ENCODE measurements at places on chromosomes 4 and X. TPM values are rescaled to one million over a fixed set of nuclear protein-coding genes. Genes with fewer than 3 reads are reported as not detected.

DNA sequence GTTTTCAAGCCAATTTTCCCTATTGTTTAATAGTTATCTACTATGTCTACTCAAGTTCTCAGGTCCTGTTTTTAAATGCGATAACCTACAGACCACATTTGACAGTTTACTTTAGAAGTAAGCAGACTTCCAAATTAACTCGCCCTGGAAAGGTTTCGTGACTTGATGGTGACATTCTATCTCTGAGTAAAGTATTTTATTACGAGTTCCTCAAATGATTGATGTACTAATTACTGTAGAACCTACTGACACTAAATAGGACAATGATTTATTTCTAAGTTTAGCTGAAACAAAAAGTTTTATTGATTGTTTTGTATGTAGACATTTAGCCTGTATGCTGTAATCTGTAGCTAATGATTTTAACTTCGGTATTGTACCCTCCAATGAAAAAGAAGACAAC, 1.9 kb upstream of the PPBP start:
- H3K4me3 ChIP-seq, result no peak overlapping the region
- no peaks in the 10 kb centered on the region for H3K4me1 ChIP-seq
- H3K27ac ChIP-seq, result no peak overlapping the region
- DNase-seq, result no peak
- no peaks in the 10 kb centered on the region for H3K36me3 ChIP-seq

GRCh38 chrX:132508834-132509233, 20.0 kb upstream of the MBNL3 start:
- H3K27me3 ChIP-seq, result no peaks in the 10 kb centered on the region
- no peaks in the 10 kb centered on the region for H3K36me3 ChIP-seq
- no peak overlapping the region for H3K4me3 ChIP-seq
- no peaks in the 10 kb centered on the region for H3K4me1 ChIP-seq

DNA sequence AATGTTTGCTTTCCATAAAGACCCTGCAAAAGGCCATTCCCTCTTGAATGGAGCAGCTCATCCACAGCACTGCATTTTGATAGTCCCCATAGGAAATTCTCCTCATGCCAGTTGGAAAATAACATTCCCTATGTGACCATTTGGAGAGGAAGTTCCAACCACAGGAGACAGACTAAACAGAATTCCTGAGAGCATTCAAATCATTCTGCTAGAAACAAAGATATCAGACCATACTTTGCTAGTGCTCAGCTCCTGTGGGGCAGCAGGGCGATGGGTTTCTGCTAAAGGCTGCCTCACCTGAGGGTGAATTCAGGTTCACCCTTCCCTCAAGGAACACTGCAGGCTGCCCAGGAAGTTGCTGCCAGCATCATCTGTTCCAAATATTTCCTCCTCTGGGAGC, 58.8 kb downstream of the LNX1 start:
- H3K4me3 ChIP-seq, result no peak overlapping the region
- H3K36me3 ChIP-seq, result no peaks in the 10 kb centered on the region
- H3K27me3 ChIP-seq, result no peaks in the 10 kb centered on the region
- no peak for DNase-seq

DNA sequence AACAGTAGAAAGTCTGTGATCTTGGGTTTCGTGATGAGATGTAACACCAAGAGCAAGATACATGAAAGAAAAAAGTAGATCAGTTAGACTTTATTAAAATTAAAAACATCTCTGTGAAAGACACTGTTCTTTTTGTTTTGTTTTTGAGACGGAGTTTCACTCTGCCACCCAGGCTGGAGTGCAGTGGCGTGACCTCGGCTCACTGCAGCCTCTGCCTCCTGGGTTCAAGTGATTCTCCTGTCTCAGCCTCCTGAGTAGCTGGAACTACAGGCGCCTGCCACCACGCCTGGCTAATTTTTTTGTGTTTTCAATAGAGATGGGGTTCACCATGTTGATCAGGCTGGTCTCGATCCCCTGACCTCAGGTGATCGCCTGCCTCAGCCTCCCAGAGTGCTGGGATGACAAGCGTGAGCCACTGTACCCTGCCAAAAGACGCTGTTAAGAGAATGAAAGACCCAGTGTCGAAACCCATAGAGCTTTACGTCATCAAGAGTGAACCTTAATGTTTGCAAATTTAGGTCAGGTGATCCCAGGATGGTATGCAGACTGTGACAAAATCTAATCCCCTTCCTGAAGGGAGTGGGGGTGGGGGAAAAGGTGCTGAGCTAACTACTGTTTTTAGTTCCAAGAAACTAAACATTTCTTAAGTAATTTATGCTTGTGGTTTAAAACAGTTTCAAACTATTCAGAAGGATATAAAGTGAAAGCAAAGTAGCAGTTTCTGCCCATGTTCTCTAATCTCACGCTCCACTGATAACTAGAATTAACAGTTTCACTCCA, 8.0 kb downstream of the OFD1 start:
- no peak overlapping the region for H3K4me3 ChIP-seq
- no peaks in the 10 kb centered on the region for H3K36me3 ChIP-seq
- no peaks in the 10 kb centered on the region for H3K27me3 ChIP-seq
- H3K4me1 ChIP-seq, result no peaks in the 10 kb centered on the region
- DNase-seq, result no peak

DNA sequence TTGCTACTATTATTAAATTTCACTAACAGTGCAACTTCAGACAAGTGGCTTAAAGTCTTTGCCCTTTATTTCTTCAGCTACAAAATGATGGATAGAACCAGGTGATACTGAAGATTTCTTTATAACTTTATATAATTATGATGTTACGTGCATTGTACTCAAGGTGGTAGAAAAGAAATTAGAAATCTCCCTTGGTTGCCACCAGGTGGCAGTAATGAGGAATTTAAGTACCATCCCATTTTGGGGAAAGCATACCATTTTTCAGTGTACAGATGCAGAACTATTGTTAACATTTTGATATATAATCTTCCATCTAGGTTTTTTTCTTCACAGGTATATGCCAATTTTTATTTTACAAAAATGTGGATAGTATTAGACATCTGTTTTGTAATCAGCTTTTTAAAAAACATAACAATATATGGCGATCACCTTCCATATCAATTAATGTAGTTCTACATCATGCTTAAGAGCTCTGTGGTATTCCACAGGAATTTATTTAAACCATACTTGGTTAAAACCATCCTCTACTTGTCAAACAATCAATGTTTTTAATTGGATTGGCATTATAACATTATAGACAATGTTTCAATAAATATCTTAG, 37.7 kb upstream of the RAB33B start:
- no peaks in the 10 kb centered on the region for H3K36me3 ChIP-seq
- no peak overlapping the region for H3K27ac ChIP-seq
- H3K4me3 ChIP-seq, result no peak overlapping the region

DNA sequence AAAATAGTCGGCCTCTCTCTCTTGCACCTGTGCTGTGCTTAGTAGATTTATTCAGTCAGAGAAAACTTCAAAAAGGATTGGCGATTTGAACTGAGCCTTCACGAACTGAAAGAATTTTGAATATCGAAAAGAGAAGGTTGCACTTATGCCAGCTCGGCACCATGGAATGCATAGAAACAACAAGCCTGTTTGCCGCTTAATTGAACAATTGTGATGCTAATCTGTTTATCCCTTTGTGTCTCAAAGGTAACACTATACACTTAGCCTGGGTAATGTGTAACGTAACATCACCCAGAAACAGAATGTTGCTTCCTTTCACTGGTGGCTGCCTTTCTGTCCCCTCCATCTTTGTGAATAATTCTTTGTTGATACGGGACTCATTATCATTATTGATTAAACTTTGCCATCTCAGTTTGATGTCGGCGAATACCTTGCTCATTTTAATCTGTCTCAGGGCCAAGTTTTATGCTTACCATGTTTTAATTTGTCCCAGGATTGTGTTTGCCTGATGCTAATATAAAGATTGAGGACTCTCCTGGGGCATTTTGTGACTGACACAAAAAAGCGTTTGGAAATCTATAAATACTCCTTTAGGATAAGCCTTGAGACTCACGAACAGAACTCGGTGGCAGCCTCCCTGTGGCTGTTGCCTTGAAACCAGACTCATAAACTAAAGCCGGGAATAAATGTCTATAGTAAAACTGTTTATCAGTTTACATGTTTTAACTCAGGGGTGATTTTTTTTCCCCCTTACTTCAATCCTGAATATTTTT, 400.5 kb downstream of the RAPGEF2 start:
- no peaks in the 10 kb centered on the region for H3K27me3 ChIP-seq
- H3K27ac ChIP-seq, result no peak overlapping the region
- no peak for DNase-seq
- no peaks in the 10 kb centered on the region for H3K36me3 ChIP-seq
- H3K4me3 ChIP-seq, result no peak overlapping the region
- no peaks in the 10 kb centered on the region for H3K4me1 ChIP-seq

DNA sequence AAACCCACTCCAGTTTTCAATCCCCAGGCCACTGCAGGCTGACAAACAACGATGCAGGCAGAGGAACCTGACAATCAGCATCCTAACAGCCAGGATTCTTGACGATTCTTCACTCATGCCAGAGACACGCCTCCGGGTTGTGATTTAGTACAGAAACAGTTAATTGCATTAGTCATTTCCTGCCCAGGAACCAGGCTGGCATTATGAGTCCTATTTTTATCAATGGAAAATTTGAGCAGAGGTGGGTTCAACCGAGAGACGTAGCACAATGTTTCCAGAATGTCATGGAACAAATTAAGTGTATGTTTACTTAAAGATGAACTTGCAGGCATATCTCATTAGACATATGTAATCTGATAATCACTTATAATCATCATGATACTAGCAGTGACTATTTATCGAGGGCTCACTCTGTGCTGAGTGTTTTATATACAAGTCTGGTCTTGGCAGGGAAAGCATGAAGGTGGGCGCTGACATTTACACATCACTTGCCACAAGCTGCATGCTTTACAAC, 159.7 kb downstream of the NSUN7 start:
- no peak for DNase-seq
- H3K36me3 ChIP-seq, result no peaks in the 10 kb centered on the region
- no peaks in the 10 kb centered on the region for H3K4me1 ChIP-seq
- H3K27ac ChIP-seq, result no peak overlapping the region
- no peak overlapping the region for H3K4me3 ChIP-seq
- H3K27me3 ChIP-seq, result no peaks in the 10 kb centered on the region

- H3K27me3 ChIP-seq, result no peaks in the 10 kb centered on the region
- no peaks in the 10 kb centered on the region for H3K4me1 ChIP-seq
- H3K27ac ChIP-seq, result no peak overlapping the region
Measured at GRCh38 chr4:31390849-31391248, 670.7 kb downstream of the PCDH7 start.

DNA sequence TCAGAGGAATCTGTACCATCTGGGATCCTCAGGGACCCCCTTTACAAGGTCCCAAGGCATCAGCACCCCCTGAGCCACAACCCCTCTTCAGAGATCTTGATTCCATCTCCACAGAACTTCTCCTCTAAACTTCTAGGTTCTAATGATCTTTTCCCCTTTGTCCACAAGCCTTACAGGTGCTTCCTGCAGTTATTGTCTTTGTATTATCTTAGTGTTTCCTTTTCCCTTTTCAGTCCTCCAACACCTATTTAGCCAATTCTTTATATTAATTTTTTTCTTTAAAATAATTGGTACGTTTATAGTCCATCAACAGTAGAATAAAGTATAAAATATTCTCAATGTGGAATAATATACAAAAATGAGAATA, 35.2 kb upstream of the FAM241A start:
- no peak overlapping the region for H3K4me3 ChIP-seq
- no peak for DNase-seq
- H3K27ac ChIP-seq, result no peak overlapping the region
- H3K27me3 ChIP-seq, result no peaks in the 10 kb centered on the region
- H3K36me3 ChIP-seq, result no peaks in the 10 kb centered on the region

DNA sequence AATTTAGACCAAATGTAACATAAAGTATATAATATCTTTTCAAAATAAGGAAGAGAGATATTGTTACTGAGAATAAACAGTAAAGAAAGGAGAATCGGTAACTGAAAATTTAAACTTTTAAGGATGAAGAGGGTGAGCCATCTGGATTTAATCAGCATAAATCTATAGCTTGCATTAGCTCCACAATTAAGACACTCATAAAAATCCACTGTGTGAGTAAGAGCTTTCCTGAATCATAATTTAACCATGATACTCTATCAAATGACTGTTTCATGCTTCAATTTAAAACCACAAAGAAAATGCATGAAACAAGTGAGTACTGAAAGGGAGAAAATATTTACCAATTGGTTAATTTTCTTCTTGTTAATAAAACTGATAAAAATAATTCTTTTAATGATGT, 951.5 kb upstream of the SLIT2 start:
- no peak for DNase-seq
- H3K36me3 ChIP-seq, result no peaks in the 10 kb centered on the region
- H3K4me3 ChIP-seq, result no peak overlapping the region
- no peaks in the 10 kb centered on the region for H3K27me3 ChIP-seq
- no peaks in the 10 kb centered on the region for H3K4me1 ChIP-seq
- H3K27ac ChIP-seq, result no peak overlapping the region

GRCh38 chr4:153564630-153565525, 98.7 kb downstream of the TMEM131L start:
- H3K27me3 ChIP-seq, result no peaks in the 10 kb centered on the region
- H3K36me3 ChIP-seq, result no peaks in the 10 kb centered on the region
- no peak overlapping the region for H3K4me3 ChIP-seq
- peaks cover 5% of the 10 kb centered on the region for H3K4me1 ChIP-seq
- peak overlapping the region; percentile 1 for H3K27ac ChIP-seq

- no peak overlapping the region for H3K4me3 ChIP-seq
- H3K27ac ChIP-seq, result no peak overlapping the region
- H3K4me1 ChIP-seq, result no peaks in the 10 kb centered on the region
- DNase-seq, result no peak
Measured at GRCh38 chrX:21047034-21047455, 327.2 kb upstream of the CNKSR2 start.

GRCh38 chr4:2794486-2795299, 1.8 kb downstream of the SH3BP2 start:
- no peaks in the 10 kb centered on the region for H3K4me1 ChIP-seq
- peak overlapping the region; percentile 93 for H3K27ac ChIP-seq
- no peaks in the 10 kb centered on the region for H3K36me3 ChIP-seq

DNA sequence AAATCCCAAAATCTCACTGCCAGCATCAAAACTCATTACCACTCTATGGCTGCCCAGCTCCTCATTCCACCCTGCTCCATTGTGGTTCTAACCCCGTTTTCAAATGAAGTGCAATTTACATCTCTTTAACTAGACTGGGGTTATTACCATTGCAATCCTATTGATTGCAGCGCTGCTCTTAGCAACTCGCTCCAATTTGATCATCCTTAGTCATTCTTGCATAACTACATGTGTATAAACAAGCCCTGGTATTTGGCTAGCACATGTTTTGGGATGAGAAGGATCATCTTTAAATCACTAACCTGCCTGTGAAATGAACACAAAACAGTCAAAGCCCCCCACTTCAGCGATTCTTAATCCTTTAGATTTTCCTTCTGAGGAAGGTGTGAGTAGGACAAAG, 340.1 kb upstream of the PPARGC1A start:
- DNase-seq, result no peak
- no peaks in the 10 kb centered on the region for H3K4me1 ChIP-seq
- no peaks in the 10 kb centered on the region for H3K27me3 ChIP-seq
- no peak overlapping the region for H3K27ac ChIP-seq
- H3K4me3 ChIP-seq, result no peak overlapping the region

GRCh38 chr4:73212982-73213730, 45.4 kb downstream of the ANKRD17 start:
- no peaks in the 10 kb centered on the region for H3K27me3 ChIP-seq
- no peak for DNase-seq
- no peaks in the 10 kb centered on the region for H3K4me1 ChIP-seq
- H3K27ac ChIP-seq, result no peak overlapping the region
- no peak overlapping the region for H3K4me3 ChIP-seq

- H3K36me3 ChIP-seq, result no peaks in the 10 kb centered on the region
- DNase-seq, result no peak
- no peak overlapping the region for H3K4me3 ChIP-seq
Measured at GRCh38 chr4:19130866-19131265, 1109.3 kb upstream of the LCORL start.

GALNTL6 gene
- total RNA-seq, result 0.60 TPM

RUFY3 gene
- total RNA-seq, result 72.5 TPM
